Stimulated activated CD4-positive, alpha-beta T cell treated with anti-CD3 and anti-CD28 coated beads, TNF-alpha, amount 100 ng/mL, for 1 hour (primary cell): ENCODE measurements at places on chromosomes 11 and 22.

DNA sequence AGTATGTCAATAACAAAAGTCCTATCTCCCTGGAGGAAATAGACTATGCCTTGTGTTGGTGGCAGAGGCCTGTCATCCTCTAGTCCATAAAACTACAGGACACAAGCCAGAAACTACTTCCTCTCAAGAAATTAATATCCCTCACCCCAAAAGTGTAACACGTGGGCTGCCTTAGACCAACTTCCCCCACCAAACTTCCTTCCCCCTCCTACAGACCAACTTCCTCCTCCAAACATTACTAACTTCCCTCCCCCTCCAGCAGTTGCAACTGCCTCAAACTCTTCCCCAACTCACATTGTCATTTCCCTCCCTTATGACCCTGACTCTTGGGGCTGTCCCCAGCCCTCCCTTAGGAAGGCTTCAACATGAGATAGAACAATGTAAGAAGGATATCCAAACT lies 6.3 kb downstream of the OR52K2 start:
- DNase-seq, result no peak

- no peak for DNase-seq
These were observed 4.4 kb upstream of the SPDYC start for GRCh38 chr11:65165410-65166317.

- DNase-seq, result no peak
These were observed 2.3 kb downstream of the GATD1 start for GRCh38 chr11:774873-775592.

DNA sequence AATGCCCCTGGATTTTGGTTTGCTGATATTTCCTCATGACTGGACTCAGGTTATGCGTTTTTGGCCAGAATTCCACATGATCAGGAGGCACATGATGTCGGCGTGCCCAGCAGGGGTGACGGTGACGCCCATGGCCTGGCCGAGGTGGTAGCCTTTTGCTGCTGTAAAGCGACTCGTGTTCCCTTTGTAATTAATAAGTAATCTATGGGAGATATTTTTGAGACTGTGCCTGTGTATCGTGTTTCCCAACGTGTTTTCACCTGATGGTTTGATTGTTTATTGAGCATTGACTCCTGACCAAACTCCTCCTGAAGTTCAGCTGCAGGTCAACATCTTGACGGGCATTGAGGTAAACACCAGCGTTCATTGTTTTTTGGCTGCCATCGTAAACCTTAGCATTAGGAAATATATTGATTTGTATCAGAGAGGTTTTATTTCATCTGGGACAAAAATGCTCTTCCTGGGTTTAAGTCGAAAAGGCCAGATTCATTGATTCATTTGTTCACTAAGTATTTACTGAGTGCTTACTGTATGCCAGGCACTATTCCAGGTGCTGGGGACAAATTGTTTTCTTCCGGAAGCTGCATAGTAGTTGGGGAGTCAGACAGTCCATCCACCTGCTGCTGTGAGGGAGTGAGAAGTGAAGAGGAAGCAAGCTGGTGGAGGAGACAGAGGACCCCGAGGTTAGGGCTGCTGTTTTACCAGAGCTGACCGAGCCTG lies 23.6 kb downstream of the DCPS start:
- DNase-seq, result no peak

DNA sequence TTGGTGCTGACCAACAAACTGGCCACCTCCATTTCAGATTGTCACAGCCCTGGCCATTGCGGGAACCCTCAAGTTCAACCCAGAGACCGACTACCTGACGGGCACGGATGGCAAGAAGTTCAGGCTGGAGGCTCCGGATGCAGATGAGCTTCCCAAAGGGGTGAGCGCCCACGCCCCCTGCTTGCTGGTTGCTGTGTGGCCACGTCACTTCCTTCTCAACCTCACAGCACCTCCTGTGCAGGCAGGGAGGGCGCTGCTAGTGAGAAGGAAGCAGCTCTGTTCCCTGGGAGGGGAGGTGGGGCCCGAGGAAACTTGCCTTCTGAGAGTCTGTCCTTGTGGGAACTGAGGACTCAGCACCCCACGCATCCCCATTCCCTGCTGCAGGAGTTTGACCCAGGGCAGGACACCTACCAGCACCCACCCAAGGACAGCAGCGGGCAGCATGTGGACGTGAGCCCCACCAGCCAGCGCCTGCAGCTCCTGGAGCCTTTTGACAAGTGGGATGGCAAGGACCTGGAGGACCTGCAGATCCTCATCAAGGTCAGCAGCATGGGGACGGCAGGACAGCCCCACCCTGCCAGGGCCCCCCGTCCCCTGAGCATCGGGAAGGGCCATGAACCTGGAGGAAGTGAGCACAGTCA lies 19.3 kb downstream of the POLR3H start:
- peak; percentile 38 for DNase-seq

- DNase-seq, result no peak
These were observed 57.2 kb downstream of the GRIK4 start for GRCh38 chr11:120568572-120569307.

DNA sequence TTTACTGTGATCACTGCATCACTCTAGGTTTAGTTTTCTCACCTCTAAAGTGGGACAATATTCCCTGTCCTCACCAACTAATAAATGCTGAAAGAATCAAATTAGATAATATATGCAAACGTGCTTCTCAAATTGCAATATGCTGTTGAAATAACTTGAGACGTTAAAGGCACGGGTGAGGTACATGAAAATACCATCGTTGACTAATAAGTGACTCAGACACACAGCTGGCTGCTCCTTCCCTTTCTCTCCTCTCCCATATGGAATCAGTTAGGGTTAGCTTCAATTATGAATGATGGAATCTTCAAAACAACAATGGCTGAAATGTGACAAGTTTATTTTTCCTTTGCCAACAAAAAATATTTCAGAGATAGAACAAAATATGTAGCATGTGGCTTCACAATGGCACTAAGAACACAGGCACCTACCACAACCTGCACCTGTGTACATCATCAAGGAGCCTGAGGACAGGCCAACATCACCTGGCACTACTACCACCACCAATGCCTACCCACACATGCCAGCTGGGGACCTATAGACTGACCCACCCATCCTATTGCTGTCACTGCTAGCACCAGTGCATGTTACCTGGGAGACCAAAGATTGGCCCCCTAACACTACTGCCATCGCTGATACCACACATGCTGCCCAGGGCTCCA lies 13.7 kb downstream of the GDPD4 start:
- no peak for DNase-seq

DNA sequence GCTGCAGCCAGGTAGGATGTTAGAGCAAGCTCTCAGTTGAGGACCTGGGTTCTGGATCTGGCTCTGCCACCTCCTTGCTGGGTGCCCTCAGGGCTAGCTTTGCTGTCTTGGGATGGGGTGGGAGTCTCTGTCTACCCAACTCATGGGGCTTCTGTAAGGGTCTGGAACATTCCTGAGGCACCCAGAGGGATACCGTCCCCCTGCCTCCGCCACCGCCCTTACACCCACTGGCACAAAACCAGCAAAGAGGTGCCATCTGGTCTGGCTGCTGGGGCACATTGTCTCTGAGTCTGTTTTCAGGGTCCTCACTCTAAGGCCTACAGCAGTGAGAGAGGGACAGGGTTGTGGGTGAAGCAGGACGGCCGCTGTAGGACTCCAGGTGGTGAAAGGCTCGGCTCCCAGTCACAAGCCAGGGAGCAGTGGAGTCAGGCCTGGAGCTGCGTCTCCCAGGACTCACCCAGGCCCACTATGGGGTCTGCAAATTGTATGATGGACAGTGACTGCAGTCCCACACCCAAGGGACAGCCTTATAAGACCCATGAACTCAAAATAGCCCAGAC lies 84.9 kb downstream of the MORC2 start:
- DNase-seq, result no peak

DNA sequence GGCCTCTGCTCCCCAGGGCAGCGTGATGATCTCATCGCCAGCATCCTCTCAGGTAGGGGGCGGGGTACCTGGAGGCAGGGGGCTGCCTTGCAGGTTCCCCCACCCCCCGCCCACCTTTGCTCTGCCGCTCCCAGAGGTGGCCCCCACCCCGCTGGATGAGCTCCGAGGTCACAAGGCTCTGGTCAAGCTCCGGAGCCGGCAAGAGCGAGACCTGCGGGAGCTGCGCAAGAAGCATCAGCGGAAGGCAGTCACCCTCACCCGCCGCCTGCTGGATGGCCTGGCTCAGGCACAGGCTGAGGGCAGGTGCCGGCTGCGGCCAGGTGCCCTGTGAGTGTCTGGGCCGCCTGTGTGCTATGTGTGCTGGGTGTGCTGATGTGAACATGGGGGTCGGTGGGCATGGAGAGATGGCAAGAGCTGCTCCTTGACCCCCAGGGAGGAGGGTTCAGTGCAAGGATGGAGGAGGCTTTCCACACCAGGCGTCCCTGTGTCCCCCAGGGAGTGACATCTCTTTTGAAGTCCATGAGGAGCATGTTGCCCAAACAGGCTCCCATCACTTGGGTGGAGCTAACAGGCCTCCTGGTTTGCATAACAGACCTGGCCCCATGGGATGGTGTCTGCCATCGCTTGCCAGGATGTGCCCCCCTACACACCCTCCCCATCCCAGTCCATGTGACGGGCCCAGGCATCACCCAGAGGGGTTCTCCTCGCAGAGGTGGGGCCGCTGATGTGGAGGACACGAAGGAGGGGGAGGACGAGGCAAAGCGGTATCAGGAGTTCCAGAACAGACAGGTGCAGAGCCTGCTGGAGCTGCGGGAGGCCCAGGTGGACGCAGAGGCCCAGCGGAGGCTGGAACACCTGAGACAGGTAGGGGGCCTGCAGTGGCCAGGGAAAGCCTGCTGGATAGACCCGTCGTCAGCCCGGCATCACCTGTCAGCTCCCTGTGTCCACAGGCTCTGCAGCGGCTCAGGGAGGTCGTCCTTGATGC lies 14.1 kb downstream of the PLCB3 start:
- no peak for DNase-seq

DNA sequence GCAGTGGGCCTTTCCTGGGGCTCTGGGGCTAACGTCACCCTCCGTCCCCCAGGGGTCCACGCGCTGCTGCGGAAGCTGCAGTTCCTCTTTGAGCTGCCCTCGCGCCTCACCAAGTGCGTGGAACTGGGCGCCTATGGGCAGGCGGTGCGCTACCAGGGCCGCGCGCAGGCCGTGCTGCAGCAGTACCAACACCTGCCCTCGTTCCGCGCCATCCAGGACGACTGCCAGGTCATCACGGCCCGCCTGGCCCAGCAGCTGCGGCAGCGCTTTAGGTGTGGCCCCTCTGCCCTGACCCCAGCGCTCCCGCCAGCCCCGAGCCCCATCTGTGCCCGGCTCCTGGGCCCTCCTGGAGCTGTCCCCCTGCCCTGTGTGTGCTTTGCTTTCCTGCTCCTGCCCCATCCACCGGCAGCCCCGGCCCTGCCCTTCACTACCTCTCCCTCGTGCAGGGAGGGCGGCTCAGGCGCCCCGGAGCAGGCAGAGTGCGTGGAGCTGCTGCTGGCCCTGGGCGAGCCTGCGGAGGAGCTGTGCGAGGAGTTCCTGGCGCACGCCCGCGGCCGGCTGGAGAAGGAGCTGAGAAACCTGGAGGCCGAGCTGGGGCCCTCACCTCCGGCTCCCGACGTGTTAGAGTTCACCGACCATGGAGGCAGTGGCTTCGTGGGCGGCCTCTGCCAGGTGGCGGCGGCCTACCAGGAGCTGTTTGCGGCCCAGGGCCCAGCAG lies 3.8 kb upstream of the TM7SF2 start:
- no peak for DNase-seq

DNA sequence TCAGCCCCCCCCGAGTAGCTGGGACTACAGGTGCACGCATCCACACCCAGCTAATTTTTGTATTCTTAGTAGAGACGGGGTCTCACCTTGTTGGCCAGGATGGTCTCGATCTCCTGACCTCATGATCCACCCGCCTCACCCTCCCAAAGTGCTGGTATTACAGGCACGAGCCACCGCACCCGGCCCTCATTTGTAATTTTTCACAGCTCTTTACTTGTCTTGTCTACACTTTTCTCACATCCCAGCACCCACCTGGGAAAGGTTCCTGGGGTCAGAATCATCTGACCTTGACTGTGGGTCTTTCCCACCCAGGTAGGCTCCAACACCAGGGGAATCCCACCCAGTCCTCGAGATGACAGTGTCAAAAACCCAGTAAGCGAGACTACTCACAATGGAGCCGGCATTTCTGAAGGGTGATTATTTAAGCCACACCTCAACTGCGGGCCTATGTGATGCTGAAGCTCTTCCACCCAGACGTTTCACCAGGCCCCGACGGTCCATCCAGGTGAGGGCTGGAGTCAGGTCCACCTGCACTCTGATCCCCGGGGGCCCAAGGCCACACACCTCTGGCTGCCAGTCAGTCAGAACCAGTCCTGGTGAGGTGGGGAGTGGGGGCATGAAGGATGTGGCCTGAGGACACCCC lies 23.4 kb downstream of the CELSR1 start:
- DNase-seq, result no peak
